Right ventricle myocardium inferior (tissue), 1 donor: ENCODE measurements at places on chromosomes 16 and 17.
A peak's percentile ranks its signal among the peaks of the same experiment; 100 is the strongest.

- no peak for DNase-seq
These were observed 215.9 kb downstream of the RPTOR start for GRCh38 chr17:80760511-80760911.

- no peak for DNase-seq
These were observed 208.5 kb downstream of the WWOX start for GRCh38 chr16:78307824-78308528.

DNA sequence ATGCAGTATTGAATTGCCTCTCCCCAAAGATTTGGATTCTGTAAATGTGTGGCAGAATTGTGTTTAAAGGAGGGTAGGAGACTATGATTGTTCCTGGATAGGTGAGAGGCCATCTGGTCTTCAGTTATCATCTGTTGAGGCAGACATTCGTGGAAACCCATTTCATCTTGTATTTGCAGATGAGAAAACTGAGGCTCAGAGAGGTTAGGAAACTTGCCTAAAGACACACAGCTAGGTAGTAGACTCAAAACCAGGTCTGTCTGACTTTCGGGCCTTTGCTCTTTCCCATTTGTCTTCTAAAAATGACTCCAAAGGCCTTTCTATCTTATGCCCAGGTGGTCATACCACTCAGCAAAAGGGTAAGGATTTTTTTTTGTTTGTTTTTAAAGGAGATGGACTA lies 210.3 kb downstream of the SHISA9 start:
- no peak for DNase-seq

- DNase-seq: no peak
These were observed 140.0 kb downstream of the RAB11FIP4 start for GRCh38 chr17:31531336-31531980.

- DNase-seq: no peak
These were observed 69.3 kb downstream of the FTO start for GRCh38 chr16:53773150-53773846.

GRCh38 chr17:74635418-74635817 lies 11.9 kb upstream of the CD300E start:
- DNase-seq: no peak

DNA sequence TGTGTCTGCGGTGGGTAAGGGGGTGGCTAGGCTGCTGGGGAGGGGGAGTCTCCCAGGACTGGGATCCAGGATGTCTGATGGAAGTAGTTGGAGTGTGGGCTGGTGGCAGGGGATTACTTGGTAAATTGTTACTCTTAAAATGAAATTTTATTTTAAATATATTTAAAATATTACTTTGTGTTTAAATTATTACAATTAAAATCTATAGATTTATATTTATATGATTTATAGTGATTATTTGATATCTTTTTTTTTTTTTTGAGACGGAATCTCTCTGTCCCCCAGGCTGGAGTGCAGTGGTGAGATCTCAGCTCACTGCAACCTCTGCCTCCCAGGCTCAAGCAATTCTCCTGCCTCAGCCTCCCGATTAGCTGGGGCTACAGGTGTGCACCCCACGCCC lies 18.6 kb downstream of the CPNE2 start:
- no peak for DNase-seq

DNA sequence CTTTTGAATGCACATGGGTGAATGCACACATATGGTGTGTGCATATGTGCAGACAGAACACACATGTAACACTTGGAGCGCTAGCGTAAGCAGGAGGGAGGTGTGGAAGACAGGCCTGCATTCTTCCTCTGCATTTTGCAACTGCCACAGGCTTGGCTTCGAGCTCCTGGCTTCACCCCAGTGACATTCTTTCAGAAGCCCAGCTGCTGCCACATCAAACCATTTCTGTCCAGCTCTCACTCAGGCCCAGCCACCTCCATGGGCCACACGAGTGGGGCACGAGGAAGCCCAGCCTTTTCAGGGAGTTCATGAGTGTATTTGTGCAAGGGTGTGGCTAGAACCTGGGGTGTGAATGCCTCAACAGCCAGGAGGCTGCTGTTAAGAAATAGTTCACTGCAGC lies 18.8 kb downstream of the LGALS3BP start:
- DNase-seq: no peak

DNA sequence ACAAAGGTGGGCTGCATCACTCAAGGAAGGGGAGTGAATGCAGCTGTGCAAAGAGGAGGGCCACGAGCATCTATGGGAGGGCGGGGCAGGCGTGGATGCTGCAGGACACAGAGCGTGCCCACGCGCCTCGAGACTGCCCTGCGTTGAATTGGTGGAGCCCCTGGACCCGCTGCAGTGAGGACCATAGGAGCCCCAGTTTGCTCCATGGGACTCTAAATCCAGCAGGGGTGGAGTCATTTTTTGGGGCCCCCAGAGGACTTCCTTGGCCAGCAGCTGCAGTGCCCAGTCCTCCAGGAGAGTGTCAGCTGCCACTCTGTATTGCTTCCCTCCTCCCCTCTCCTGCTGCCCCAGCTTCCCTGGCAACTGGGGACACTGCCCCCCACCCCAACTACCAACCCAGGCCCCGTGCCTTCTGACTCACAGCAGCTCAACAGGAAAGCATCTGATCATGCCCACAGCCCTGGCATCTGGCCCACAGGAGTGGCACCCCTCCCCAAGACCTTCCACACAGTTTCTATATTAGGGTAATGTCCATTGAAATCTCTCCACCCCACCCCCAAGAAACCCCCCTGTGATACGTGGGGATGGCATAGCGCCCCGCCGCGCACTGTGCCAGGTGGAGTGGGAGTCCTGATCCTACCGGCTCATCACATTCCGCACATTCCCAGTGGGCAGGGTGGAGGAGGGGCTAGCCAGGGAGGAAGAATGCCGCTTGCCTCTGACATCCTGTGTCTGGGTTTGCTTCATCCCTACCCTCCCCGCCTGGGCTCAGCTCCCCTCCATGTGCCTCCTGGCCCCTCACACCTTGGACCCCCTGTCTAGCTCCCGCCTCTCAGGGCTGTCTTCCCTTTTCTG lies 27.8 kb upstream of the ITGA3 start:
- no peak for DNase-seq

DNA sequence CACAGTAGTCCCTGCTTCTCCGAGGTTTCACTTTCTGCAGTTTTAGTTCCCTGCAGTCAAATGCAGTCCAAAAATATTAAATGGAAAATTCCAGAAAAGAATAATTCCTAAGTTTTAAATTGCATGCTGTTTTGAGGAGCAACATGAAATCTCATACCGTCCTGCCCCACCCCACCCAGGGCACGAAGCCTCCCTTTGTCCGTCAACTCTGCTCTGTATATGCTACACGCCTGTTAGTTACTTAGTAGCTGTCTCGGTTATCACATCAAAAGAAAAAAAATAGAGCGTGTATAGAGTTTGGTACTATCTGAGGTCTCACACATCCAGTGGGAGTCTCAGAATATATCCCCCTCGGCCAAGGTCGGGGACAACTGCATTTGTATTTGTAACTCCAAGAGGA lies 129.4 kb upstream of the NOL11 start:
- DNase-seq: no peak

DNA sequence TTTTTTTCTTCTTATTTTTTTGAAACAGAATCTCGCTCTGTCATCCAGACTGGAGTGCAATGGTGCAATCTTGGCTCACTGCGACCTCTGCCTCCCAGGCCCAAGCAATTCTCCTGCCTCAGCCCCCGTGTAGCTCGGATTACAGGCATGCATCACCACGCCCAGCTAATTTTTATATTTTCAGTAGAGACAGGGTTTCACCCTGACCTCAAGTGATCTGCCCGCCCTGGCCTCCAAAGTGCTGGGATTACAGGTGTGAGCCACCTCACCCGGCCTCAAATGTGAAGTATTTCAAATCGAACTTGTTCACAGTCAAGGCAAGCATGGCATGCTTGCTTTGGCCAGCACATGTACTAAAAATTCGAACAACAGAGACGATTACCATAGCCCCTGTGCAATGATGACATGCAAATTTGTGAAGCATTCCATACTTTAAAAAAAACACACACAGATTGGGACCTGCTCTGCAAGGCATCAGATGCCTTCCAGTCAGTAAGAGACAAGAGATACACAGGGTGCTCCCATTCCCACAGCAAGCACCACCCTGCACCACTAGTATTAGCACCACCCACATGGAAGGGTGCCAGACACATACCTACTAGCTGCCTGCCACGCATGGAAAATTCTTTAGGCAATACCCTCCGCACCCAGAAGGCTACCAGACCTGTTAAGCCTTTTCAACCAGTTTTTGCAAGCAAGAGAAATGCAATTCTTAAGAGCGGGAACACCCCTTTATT lies 47.2 kb downstream of the ANKRD11 start:
- DNase-seq: peak; percentile 65

DNA sequence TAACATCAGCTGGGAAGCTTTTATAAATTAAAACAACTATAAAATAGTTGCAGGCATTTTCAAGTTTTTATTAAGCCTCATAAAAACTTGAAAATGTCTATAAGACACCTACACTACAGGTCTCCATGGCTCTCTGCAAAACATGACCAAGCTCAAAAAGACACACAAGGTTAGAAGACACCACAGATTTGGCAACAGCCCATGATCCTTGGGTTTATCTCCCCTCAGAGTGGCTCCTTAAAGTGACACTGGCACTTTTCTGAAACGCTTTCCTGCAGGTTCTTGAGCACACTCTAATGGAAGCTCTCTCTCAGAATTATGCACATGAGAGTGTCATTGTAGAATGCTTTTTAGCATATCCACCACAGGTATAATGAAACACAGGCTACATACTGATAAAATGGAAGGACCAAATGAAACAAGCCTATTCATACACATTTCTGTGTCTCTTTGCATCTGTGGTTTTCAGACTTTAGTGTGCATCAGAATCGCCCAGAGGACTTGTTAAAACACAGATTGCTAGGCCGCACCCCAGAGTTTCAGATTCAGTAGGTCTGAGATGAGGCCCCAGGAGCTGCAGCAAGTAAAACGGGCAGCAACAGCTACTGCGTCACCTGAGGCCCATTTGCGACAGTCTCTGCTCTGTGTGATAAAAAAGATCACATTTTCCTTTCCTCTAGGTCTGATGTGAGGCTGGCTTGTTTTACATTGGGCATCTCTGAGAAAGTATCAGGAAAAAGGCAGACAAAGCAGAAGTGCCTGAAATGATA lies 75.0 kb upstream of the WSB1 start:
- peak; percentile 52 for DNase-seq

DNA sequence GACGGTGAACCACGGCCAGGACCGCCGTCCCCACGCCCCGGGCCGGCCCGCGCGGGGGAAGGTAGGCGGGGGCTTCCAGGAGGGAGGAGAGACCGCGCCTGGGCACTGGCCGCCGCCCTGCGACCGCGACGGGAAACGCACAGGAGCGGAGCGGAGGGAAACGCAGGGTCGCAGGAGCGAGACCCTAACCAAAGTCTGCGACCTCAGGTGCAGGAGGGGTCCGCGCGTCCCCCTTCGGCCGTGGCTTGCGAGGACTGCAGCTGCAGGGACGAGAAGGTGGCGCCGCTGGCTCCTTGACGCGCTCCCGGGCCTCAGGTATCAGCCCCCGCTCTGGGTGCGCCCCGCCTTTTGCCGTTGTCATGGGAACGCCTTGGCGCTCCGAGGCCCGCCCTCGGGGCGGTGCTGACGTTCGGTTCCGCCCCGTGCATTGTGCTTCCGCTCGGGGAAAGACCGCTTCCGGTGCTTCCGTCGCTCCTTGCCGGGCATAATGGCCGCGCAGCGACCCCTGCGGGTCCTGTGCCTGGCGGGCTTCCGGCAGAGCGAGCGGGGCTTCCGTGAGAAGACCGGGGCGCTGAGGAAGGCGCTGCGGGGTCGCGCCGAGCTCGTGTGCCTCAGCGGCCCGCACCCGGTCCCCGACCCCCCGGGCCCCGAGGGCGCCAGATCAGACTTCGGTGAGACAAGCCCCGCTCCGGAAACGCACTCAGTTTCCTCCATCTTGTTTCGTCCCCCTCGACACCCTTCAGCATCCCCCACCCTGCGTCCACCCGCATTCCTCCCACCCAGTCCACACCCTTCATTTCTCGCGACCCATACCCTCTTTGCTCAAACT lies at the start of gene OVCA2:
TSS of gene OVCA2 (plus strand) at position 462 of the 829 bp plus-strand sequence. CDS start at position 488, 26 bp downstream.
- DNase-seq: peak; percentile 96

- DNase-seq: no peak
These were observed 9.2 kb downstream of the ABCA3 start for GRCh38 chr16:2331199-2331930.

- DNase-seq: no peak
These were observed 44.4 kb downstream of the BANP start for GRCh38 chr16:87995644-87996043.

GRCh38 chr17:49297141-49297540 lies 64.9 kb downstream of the ZNF652 start:
- no peak for DNase-seq

- no peak for DNase-seq
These were observed 5.9 kb downstream of the UQCRC2 start for GRCh38 chr16:21959050-21959449.

GRCh38 chr17:29674281-29674680 lies 51.6 kb upstream of the CORO6 start:
- DNase-seq: no peak

DNA sequence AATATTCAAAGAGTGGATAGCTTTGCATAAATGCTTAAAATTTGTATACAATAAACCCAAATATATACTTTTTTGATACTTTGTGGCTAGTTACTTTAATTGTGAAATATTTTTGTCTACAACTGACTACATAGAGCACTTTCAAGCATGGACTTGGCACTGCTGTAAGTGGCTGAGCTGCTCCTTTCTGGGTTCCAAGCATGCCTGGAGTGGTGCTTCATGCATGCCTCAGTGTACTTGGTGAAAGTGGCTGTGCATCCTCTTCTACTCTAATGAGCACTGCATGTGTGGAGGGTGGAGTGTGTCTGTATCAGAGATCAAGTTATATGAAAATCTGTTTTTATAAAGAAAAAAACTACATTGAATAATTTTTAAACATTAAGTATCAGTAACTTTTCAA lies 94.1 kb downstream of the OMG start:
- no peak for DNase-seq

- DNase-seq: no peak
These were observed 52.3 kb upstream of the ADCY7 start for GRCh38 chr16:50213939-50214519.

DNA sequence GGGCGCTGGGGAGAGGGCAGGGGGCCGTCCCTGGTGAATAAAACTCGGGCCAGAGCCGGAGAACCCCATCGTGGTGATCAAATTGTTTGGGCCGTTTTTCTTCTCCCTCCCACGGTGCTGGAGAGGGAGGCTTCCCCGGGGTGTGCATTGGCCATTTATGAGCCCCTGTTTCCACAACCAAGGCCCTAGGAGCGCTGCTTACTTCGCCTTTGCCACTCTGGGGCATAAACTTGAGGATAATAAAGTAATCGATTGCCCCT lies 544 bp downstream of the CCP110 start:
- DNase-seq: no peak

- DNase-seq: no peak
These were observed 39.4 kb downstream of the PLCG2 start for GRCh38 chr16:81818568-81818896.

- DNase-seq: no peak
These were observed 82.4 kb upstream of the CLEC3A start for GRCh38 chr16:77939968-77940367.

DNA sequence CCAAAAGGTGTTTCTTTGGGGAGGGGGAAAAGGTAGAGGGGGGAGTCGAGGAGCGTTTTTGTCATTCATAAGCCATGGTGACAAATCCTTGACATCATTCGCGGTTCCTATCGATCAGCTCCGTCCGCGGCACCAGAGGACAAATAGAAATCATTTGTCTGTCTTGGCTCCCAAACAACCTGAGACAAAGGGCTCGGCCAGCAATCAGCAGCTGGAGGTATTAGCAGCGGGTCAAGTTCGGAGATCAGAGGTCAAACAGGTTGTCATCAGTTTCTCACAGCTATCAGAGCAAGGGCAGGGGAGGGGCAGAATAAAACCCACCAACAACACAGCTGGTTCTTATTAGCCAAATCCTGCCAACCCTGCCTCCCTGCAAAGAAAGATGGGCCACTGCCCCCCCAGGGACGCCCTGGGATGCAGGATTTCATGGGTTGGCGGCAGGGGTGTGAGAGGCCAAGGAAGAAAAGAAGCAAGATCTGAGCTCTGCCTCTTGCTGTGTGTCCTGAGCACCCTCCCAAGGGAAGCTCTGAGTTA lies 145.3 kb upstream of the LHX1 start:
- no peak for DNase-seq
